ENCODE measurements at places on chromosomes 3 and 15. TPM values are rescaled to one million over a fixed set of nuclear protein-coding genes. Genes with fewer than 3 reads are reported as not detected.

GRCh38 chr3:270688-271087, 74.1 kb downstream of the CHL1 start:
- no peak overlapping the region for H3K27ac ChIP-seq
- no peaks in the 10 kb centered on the region for H3K27me3 ChIP-seq
- H3K4me1 ChIP-seq = no peaks in the 10 kb centered on the region
- H3K36me3 ChIP-seq = no peaks in the 10 kb centered on the region
- H3K4me3 ChIP-seq = no peak overlapping the region
- no peak for DNase-seq

DNA sequence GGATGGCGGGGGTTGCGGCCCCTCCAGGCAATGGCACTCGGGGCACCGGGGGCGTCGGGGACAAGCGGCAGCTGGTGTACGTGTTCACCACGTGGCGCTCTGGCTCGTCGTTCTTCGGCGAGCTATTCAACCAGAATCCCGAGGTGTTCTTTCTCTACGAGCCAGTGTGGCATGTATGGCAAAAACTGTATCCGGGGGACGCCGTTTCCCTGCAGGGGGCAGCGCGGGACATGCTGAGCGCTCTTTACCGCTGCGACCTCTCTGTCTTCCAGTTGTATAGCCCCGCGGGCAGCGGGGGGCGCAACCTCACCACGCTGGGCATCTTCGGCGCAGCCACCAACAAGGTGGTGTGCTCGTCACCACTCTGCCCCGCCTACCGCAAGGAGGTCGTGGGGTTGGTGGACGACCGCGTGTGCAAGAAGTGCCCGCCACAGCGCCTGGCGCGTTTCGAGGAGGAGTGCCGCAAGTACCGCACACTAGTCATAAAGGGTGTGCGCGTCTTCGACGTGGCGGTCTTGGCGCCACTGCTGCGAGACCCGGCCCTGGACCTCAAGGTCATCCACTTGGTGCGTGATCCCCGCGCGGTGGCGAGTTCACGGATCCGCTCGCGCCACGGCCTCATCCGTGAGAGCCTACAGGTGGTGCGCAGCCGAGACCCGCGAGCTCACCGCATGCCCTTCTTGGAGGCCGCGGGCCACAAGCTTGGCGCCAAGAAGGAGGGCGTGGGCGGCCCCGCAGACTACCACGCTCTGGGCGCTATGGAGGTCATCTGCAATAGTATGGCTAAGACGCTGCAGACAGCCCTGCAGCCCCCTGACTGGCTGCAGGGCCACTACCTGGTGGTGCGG, 1.9 kb downstream of the CHST2 start:
- peaks cover 10% of the 10 kb centered on the region for H3K27me3 ChIP-seq
- no peaks in the 10 kb centered on the region for H3K4me1 ChIP-seq
- no peak overlapping the region for H3K4me3 ChIP-seq

DNA sequence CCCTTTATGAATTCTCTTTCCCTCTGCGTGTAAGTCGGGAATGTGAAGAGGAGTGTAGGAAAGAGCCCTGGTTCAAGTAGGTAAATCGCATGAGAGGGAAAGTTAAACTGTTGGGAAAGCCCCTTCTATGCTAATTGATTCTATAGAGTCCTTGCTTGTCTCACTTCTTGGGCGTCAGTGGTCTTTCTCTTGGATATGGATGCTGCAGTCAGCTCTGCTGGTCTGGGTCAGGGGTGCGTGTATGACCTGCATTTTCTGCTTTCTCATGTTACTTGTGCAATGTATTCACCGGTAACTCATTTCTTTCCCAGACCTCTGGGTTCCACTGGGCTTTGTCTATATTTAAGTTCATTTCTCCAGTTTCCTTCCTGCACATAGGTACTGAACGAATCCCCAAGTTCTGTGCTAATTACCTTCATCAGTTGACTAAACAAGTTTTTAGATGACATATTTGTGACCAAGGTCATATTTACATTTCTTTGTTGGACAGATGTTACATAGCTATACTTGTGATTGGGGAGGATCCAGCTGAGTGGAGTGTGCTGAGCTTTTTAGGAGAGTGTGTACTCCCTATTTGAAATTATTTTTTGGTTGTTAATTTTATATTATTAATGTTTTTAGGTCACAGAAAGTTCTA, 1.4 kb downstream of the SETD5 start:
- H3K27ac ChIP-seq = peak overlapping the region; percentile 99
- H3K4me1 ChIP-seq = no peaks in the 10 kb centered on the region
- H3K4me3 ChIP-seq = peak overlapping the region; percentile 89
- H3K36me3 ChIP-seq = no peaks in the 10 kb centered on the region
- H3K27me3 ChIP-seq = no peaks in the 10 kb centered on the region
- no peak for DNase-seq

GRCh38 chr3:23863060-23863459, 53.7 kb downstream of the NKIRAS1 start:
- H3K4me3 ChIP-seq = no peak overlapping the region
- H3K27ac ChIP-seq = no peak overlapping the region
- no peak for DNase-seq
- no peaks in the 10 kb centered on the region for H3K36me3 ChIP-seq
- no peaks in the 10 kb centered on the region for H3K27me3 ChIP-seq

DNA sequence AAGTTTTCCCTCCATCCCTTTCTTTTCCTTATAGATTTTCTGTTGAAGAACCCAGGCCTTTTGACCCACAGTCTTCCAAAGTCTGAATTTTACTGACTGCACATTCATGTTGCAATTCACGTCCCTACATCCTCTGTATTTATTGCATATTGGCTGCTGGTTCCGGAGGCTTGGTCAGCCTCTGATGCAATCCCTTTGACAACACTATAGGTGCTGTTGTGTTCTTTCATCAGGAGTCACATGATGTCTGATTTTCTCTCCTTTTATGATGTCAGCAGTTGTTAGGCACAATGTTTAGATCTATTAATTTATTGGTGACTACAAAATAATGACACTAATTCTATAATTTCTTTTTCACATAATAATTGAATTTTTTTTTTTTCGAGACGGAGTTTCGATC, 8.7 kb downstream of the CYP1A1 start:
- H3K27ac ChIP-seq = no peak overlapping the region
- no peak for DNase-seq
- no peaks in the 10 kb centered on the region for H3K4me1 ChIP-seq
- H3K27me3 ChIP-seq = no peaks in the 10 kb centered on the region
- H3K4me3 ChIP-seq = no peak overlapping the region

DNA sequence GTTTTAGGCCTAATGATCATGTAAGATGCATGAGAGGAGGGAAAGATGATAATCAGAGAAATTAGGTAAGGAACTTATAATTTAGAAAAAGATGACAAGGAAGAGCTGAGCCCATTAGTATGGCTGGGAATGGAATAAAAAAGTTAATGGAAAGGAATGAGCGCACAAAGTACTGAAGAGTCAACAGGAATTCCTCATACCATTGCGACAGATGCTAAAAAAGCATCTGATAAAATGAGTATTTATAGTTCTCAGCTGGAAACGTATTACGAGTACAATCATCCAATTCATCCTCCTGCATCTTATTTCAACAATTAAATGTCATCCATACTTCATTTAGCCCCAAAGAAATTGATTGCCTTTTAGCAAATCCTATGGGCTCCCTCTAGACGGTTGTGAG, 58.9 kb downstream of the TMCC1 start:
- H3K4me3 ChIP-seq = no peak overlapping the region
- H3K27me3 ChIP-seq = no peaks in the 10 kb centered on the region
- H3K36me3 ChIP-seq = no peaks in the 10 kb centered on the region
- no peak overlapping the region for H3K27ac ChIP-seq

DNA sequence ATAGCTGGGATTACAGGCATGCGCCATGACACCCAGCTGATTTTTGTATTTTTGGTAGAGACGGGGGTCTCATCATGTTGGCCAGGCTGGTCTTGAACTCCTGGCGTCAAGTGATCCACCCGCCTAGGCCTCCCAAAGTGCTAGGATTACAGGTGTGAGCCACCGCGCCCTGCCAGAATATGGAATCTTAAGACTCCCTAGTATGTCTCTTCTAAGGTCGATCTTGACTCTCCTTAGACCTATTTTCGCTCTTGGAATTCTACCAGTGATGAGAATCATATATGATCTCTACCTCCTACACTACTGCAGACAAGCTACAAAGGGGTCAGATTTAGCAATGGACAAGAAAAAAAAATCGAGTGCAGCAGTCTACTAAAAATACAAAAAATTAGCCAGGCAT, 19.3 kb upstream of the EOGT start:
- H3K27me3 ChIP-seq = no peaks in the 10 kb centered on the region
- no peak overlapping the region for H3K27ac ChIP-seq
- DNase-seq = no peak

GRCh38 chr3:109803274-109803673, 465.9 kb upstream of the DPPA4 start:
- no peak overlapping the region for H3K4me3 ChIP-seq
- no peaks in the 10 kb centered on the region for H3K4me1 ChIP-seq
- no peaks in the 10 kb centered on the region for H3K27me3 ChIP-seq

DNA sequence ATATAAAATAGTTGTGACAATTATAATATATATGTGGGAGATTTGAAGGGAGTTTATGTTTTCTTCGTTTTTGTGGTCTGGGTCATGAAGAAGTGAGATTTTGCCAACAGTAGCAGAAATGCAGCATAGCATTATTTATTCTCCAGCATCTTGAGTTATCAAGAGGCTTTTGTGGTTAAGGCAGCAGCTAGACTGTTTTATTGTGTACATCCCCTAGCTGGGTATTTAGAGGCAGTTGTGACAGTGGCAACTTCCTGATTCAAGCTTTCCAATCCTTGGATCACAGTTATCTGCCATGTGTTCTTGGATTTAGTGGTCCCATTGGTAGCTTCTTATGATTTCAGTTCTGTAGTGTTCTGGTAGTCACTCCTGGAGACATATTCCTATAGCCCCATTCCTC, 29.0 kb downstream of the ARIH1 start:
- no peaks in the 10 kb centered on the region for H3K27me3 ChIP-seq
- DNase-seq = no peak
- H3K27ac ChIP-seq = no peak overlapping the region
- no peaks in the 10 kb centered on the region for H3K36me3 ChIP-seq
- H3K4me1 ChIP-seq = no peaks in the 10 kb centered on the region
- H3K4me3 ChIP-seq = no peak overlapping the region

DNA sequence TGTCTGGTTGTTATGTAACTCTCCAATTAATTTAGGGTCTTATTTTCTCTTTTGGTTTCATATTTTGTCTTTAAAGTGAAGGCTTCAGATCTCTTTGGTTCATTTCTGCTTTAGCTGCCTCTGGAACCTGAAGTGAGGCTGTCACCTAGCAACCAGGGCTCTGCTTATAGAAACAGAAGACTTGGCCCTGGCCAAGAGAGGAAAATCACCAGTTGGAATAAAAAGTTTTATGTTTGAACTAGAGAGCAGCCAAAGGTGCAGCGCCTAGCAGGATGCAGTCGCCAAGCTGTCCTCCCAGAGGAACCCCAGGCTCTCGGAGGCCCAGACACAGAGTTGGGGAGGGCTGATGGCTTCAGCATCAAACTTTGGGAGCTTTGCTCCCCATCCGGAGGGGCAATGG, 41.1 kb downstream of the LYZL4 start:
- H3K4me1 ChIP-seq = peaks cover 32% of the 10 kb centered on the region
- H3K4me3 ChIP-seq = no peak overlapping the region
- H3K27ac ChIP-seq = peak overlapping the region; percentile 63
- DNase-seq = peak; percentile 80

GRCh38 chr3:175940881-175941280, 1081.7 kb downstream of the NAALADL2 start:
- no peak overlapping the region for H3K4me3 ChIP-seq
- H3K27ac ChIP-seq = no peak overlapping the region
- no peak for DNase-seq
- H3K27me3 ChIP-seq = no peaks in the 10 kb centered on the region
- no peaks in the 10 kb centered on the region for H3K4me1 ChIP-seq
- no peaks in the 10 kb centered on the region for H3K36me3 ChIP-seq

DNA sequence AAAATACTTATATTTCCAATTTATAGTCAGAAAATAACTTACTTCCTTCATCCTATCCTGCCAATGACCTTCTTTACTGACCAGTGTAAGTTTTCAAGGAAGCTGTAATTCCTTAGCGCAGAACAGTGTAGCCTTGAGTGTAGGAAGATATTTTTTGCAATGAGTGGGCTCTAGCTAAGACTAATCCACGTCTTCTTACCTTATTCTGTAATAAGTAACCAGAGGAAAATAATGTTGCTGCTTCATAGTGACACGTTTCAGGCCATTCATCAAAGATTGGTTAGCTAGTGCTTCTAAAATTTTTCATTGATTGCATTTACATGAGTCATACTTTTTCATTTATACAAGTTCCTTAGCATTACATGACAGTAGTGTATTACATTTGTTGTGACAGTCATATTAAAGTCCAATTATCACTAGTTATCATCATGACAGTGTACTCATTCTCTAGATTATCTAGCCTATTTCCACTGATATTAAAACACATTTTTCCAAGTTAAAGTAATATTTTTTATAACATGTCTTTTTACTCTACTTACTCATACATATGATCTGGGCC, 403.8 kb upstream of the EPHA3 start:
- no peaks in the 10 kb centered on the region for H3K4me1 ChIP-seq
- no peaks in the 10 kb centered on the region for H3K36me3 ChIP-seq
- no peak overlapping the region for H3K27ac ChIP-seq
- no peaks in the 10 kb centered on the region for H3K27me3 ChIP-seq

GRCh38 chr15:39625451-39625850, 44.6 kb downstream of the THBS1 start:
- H3K4me3 ChIP-seq = no peak overlapping the region
- no peaks in the 10 kb centered on the region for H3K27me3 ChIP-seq
- peaks cover 63% of the 10 kb centered on the region for H3K4me1 ChIP-seq
- no peaks in the 10 kb centered on the region for H3K36me3 ChIP-seq
- H3K27ac ChIP-seq = peak overlapping the region; percentile 71

C2CD4B gene
- total RNA-seq = 1.8 TPM

PCSK6 gene
- 2.9 TPM for total RNA-seq

CSTA gene
- not detected for total RNA-seq

Data from sigmoid colon (tissue), 7 donors.